ENCODE measurements at places on chromosomes 7 and 10. TPM values are rescaled to one million over a fixed set of nuclear protein-coding genes. Genes with fewer than 3 reads are reported as not detected.

DNA sequence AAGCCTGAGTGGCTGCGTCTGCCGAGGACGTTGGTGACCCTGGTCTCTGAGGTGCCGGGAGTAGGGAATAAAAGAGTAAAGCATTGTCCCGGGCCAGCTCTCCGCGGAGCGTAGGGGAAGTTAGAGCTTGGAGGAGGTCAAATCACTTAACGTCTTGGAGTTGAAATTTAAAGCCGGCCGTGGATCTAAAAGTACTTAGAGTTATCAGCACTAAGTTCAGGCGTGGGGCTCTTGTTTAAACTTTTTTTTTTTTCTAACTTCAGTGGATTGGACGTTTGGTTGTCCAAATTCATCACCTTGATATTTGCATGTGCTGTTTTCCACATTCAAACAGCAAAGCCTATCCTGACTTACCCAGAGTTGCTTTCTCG is 700 bp downstream of the NIPSNAP2 start:
- peak overlapping the region; percentile 83 for H3K4me3 ChIP-seq
- no peaks in the 10 kb centered on the region for H3K27me3 ChIP-seq

DNA sequence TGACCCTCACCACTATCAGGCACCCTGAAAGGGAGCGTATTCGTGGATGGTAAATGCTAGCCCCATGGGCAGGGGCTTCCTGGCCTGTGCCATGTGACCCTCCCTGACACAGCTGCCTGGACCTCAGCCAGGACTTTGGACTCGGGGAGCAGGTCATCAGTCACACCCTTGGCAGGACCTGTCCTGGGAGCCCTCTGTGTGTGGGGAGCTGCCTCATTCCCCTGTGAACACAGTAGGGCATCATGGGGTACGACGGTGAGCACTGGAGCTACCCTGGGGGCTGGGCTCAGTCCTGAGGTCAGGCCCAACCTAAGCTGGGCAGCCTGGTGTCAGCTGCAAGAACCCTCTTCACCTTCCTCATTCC is 129.3 kb upstream of the FAM20C start:
- no peaks in the 10 kb centered on the region for H3K27me3 ChIP-seq
- no peak overlapping the region for H3K4me3 ChIP-seq
- peaks cover 16% of the 10 kb centered on the region for H3K4me1 ChIP-seq

Gene PTF1A
- not detected for total RNA-seq

DNA sequence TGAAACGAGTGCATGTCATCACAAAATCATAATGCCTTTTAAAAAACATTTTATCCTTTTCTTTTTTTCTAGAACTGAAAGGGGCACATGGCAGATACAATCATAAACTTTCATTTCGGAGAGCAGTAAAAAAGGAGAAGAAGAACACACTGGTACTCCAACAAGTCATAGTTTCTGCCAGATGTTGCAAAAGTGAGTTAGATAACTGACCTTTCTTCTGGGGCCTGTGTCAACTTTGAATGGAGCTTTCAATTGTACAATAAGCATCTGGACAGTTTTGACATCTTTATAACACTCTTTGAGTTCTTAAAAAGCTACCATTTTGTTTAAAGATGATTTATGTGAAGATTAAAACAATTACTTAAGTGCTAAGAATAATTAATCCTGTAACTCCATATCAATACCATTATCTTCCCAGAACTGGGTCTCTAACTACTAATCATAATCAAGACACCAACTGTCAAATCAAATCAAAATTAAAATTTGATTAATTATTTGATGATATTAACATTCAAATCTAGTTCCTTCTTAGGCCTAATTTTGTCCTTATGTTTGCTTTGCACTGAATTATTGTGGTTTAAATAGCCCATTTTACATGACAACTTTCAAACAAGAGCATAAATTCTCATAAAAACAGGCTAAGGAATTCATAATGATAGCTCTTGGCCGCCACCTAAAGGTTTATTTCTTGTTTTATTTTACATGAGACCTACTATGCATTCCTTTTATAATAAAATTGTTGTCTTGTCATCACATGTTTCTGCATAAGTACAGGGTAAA is 19.5 kb upstream of the ITGB8 start:
- H3K4me1 ChIP-seq, result peaks cover 14% of the 10 kb centered on the region
- no peak overlapping the region for H3K4me3 ChIP-seq
- H3K27me3 ChIP-seq, result no peaks in the 10 kb centered on the region
- no peak for DNase-seq

Gene FXYD4
- total RNA-seq, result not detected

DNA sequence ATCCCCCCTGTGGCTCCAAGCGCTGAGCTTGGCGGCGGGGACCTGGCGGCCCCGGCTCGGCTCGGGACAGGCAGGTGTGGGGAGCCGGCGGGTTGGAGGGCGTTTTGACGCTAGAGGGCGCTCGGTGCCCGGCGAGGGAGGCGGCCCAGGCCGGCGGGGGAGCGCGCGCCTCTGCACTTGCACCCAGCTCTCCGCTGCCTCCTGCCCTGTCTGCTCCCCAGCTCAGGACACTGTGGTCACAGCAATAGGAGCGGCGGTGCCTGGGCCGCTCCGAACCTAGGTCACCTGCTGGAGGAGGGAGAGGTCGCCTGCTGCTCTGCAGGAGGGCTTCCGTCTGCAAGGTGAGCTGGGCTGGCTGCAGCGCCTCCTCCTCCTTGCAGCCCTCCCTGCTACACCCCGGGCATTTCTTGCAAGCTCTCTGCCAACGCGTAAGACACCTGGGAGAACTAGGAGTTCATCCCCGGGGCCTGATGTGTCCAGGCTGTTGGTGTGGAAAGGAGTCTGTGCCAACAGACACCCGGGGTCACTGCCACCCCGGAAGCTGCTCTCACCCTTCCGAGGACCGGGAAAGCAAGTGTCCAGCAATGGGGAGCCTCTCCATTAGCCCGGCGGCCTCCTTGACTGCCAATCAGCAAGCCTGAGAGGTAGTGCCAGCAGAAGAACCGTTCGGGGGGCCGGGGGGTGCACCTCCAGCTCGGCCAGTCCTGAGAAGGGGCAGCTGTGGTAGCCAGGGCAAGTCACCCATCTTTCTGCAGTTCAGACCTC is 620.4 kb downstream of the GALNT17 start:
- H3K27me3 ChIP-seq, result peaks cover 10% of the 10 kb centered on the region
- H3K4me3 ChIP-seq, result no peak overlapping the region
- H3K36me3 ChIP-seq, result no peaks in the 10 kb centered on the region
- peak; percentile 86 for DNase-seq
- no peak overlapping the region for H3K27ac ChIP-seq

DNA sequence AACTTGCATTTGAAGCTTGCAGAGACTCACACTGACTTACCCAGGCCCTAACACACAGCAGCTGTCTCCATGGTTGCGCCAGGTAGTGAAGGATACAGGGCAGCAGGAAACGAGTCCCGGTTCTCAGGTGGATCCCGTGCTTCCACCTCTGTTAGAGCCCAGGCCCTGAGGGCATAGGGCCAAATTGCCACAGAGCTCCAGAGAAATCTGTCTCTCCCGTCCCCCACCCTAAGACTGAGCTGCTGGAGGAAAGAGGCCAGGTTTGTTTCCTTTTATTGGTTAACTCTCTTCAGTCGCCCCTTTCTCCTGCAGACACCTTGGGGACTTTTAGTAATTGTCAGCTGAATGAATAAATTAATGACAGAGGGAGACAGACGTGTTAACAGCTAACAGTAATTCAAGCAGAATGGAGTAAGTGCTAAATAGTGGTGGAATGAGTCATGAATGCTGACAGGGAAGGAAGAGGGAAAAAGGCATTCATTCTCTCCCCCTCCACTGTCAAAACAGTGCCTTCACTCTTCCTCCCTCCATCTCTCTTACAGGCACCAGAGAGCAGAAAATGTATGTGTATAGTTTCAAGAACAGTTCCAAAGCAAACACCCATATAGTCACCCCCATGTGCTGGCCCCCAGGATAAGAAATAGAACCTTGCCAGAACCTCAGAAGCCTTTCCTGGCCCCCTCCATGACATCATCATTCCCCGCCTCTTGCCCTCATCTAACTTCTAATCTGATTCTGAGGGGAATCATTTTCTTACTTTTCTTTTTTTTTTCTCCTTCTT is 16.8 kb upstream of the DLG5 start:
- no peak for DNase-seq
- H3K4me3 ChIP-seq, result no peak overlapping the region
- no peaks in the 10 kb centered on the region for H3K27me3 ChIP-seq

GRCh38 chr7:106222545-106222944 is 62.2 kb downstream of the NAMPT start:
- H3K4me1 ChIP-seq, result peaks cover 2% of the 10 kb centered on the region
- H3K27me3 ChIP-seq, result peaks cover 6% of the 10 kb centered on the region

DNA sequence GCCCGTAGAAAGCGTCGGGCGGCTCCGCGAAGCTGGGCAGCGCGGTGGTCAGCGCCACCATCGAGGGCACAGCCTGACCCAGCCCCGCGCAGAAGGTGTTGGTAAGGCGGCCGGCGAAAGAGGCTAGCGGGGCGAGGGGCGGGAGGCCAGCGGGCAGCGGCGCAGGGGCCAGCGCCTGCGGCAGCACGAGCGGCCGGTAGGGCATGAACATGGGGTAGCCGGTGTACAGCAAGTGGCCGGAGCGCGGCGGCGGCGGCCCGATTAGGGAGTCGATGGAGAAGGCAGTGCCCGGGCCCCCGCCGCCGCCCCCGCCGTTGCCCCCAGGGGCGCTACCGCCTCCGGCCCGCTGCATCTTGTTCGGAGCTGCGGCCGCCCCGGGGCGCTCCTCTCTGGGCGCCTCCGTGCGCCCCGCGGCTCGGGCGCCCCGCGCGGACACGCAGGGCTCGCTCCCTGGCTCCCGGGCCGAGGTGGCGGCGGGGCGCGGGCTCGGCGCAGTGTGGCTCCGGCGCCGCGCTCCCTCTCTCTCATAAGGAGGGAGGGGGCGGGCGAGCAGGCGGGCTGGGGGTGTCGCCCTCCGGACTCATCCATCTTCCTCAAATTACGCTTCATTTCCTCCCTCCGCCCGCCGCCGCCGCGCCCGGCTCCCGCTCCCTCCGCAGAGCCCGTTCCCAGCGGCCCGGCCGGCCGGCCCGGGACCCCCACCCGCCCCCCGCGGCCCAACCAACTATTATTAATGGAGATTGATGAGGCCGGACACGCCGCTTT is at the start of gene GBX1:
Gene GBX1, minus strand, starts transcription at position 498 of the 765 bp plus-strand sequence. Its CDS starts 146 bp downstream, at position 352.
- H3K4me3 ChIP-seq, result peak within 1 kb of the TSS; percentile 53
- no peaks in the 10 kb centered on the region for H3K4me1 ChIP-seq
- no peak for DNase-seq
- no peak within 1 kb of the TSS for H3K27ac ChIP-seq

DNA sequence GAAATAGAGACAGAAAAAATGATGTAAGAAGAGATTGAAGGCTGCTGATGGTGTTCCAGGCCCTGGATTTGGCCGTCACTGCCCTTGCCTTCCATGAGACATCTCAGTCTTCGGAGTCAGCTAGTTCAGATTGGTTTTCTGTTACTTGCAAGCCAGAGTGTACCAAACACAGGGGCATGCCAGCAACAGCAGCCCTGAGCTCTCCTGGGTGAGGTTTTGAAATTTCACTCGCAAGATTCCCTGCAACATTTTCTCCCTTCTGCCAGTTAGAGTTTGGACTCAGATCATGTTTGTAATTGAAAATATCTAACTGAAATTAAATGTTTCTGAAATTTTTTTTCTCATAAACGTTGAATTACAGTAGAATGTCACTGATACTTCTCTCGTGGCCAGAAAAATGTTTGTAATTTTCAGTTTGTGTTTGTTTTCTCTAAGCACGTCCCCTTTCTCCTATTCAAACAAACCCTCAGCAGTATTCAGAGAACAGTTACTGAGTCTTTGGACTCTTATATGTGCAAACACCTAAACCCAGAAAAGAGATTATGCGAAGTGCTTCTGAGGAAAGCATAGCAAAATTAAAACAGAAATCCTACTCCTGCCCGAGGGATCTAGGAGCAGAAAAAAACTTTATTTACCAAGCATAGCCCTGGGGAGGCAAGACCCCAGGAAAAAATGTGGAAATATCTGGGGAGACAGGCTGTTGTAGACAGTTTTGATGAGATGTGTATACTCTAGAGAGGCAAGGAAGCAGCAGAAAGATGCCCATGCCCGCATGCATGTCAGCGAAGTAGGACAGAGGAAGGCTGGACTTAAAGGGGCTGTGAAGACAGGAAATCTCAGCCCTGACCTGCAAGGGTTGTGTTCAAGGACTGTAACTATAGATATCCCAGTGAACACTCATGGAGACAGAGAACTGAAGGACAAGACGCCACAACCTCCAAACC is 43.0 kb upstream of the NAMPT start:
- no peak overlapping the region for H3K4me3 ChIP-seq
- H3K27me3 ChIP-seq, result no peaks in the 10 kb centered on the region
- DNase-seq, result no peak
- H3K27ac ChIP-seq, result no peak overlapping the region
- peaks cover 17% of the 10 kb centered on the region for H3K4me1 ChIP-seq
- H3K36me3 ChIP-seq, result no peaks in the 10 kb centered on the region

DNA sequence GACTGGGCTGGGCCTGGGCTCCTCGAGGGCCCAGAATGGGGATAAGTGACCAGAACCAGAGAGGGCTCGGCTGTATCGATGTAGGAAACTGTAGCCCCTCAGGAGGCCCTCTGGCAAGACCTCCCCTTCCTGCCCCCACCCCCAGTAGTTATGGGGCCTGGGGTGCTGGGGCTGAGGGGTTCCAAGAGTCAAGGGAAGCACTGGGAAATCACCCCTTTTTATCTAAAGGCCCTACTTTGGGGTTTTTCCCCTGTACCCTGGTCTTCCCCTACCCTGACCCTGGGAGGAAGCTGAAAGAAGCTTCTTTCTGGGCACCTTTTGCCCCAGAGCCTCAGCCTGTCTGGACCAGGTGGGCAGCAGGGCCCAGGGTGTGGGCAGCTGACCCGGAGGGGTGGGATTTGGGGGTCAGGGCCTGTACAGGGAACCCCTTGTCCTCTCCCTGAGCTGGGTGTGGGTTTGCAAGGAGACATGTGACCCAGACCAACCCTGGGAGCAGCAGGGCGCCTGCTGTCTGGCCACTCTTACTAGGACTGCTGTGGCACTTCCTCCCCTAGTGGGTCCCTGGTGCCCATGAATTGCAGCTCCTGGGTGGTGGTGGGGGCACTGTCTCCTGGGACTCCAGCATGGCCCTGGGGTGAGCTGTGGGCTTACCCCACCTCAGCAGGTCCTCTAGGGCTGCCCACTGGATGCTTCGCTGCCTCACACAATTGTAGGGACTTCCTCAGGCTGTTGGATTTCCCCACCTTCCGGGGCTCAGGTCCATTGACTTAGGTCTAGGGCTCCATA is 1.5 kb downstream of the IRF5 start:
- DNase-seq, result no peak
- H3K27ac ChIP-seq, result no peak overlapping the region
- H3K27me3 ChIP-seq, result peaks cover 37% of the 10 kb centered on the region

Gene UNCX
- total RNA-seq, result not detected
